T-helper 17 cell (primary cell): ENCODE measurements at places on chromosomes 3 and 15.

- DNase-seq: no peak
Measured at GRCh38 chr3:113105966-113106660, 105.2 kb upstream of the BOC start.

- DNase-seq: no peak
Measured at GRCh38 chr3:150497956-150498355, 48.3 kb downstream of the SERP1 start.

DNA sequence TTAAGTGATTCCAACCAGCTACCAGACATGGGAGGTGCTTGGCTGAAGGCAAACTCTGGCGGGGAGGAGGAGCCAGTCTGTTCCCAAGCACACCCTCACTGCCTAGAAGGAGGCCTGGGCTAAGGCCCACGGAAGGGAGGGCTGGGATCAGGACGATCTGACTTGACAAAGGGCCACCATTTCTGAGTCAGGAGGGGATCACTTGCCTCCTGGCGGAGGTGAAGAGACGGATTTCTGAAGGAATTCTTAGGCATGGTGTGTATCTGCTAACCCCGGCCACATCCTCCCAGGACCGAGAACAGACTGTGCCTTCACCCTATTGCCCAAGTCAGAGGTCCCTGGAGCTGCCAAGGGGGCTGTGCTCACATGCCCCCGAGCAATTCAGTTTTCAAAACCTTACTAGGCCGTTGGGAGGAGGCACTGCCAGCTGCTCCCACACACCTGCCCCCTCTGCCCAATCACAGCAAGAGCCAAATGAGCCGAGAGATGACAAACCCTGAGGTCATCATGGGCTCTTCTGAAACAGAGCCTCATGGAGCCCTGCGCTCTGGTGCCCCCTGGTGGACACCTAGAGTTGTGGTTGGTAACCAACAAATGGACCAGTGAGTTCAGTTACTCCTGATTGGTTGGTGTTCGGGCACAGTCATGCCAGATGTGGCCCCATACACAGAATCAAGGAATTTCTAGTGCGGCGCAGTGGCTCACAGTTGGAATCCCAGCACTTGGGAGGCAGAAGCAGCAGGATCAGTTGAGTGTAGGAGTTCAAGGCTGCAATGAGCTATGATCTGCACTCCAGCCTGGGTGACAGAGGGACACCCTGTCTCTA lies 6.5 kb upstream of the TNK2 start:
- DNase-seq: peak; percentile 93

DNA sequence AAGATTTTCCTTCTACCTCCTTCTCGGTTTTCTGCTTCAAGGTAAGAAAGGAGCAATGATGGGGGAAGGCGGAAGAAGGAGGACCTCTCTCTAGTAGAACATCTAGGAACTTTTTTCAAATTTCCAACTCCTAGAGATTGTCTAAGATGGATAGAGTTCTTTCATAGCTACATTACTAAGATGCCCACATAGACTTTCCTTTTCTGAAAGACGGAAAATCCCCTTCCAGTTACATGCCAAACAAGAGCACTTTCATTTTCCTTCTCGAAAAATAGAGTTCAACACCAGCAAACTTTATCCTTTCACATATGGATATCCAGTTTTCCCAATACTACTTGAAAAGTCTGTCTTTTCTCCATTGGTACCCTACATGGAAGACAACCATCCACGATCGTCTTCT lies 692 bp downstream of the HTR3E start:
- no peak for DNase-seq

GRCh38 chr3:123367467-123368154 lies 81.3 kb downstream of the ADCY5 start:
- no peak for DNase-seq

DNA sequence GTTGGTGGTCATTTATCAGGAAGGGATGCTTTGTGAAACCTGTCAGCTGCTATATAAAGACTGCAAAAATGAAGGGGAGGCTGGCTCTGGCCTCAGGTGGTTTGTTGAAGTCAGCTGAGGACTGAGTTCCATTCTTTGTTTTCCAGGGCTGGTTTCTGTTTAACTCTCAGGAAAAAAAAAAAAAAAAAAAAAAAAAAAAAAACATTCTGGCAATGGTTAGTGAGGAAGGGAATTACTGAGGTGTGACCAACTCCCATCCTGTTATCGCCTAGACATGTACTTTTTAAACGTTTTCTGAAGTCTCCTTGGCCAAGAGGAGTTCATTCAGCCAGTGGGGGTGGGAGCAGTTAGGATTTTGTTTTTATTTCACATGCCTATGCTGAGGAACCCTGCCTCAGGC lies 316.3 kb downstream of the OXSM start:
- no peak for DNase-seq

DNA sequence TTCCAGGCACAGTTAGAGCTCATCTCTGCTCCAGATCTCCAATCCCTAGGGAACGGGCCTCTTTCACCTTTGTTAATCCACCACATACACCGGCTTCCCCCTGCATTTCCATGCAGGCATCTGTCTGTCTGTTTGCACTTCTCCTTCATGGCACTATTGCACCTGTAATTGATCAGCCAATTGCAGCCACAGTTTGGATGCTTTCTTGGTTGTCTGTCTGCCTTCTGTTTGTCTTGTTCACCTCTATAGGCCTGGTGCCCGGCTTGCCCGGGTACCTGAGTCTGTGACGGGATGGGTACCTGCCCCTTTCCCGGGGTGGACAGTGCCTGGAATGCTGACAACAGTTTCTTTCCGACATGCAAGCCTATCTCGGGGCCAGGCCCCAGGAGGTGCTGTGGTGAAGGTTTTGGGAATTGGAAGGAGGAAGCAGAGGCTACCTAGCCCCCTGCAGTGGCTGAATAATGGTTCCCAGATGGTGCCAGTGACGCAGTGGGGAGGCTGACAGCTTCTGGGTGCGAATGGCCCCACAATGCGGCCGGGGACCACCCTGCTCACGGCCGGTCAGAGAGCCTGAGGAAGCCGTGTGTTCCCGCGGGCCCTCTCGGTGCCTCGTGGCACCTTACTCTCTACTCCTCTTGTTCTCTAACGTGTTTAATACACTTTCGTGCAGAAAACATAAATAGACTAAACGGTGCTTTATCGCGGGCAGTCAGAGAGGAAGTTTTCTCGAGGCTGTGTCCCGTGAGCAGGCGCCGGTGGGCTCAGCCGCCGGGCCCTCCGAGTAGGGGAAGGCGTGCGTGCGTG lies 31.3 kb upstream of the RAB6B start:
- no peak for DNase-seq

DNA sequence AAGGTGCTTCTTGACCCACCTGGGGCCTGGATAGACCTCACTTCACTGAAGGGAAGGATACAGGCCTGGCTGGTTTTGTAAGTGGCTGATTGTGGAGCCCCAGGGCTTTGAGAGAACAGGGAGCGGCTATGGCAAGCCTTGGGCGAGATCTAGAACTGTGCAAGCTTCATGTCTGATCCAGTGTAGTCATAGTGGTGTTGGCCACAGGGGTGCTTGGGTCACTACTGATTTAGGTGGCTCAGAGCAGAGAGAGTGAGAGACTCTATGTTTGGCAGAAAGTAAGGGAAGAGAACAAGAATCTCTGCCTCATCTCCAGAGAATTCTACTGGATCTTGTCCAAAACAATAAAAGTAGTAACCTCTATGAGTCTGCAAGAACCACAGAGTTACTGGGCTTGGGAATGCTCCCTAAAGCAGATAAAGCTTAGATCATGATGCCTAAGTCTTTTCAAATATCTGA lies 394.2 kb upstream of the EPHA3 start:
- no peak for DNase-seq

DNA sequence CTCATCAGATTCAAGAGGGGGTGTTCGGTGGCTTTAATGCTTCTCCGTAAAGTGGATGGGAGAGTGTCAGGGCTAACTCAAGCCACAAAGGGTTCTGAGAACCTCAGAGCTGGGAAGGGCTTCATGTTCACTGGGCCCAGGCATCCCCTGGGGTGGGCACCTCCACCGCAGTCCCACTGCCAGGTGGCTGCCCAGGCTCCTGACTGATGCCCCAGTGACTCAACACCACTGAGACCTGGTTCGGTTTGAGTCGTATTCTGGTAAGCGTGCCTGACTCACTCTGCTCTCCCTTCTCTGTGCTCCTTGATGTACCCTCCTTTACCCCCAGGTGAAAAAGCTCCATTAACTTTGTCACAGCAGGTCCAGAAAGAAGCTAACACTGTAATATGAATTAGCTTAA lies 304.6 kb downstream of the RPLP1 start:
- DNase-seq: no peak

- DNase-seq: no peak
Measured at GRCh38 chr3:150184426-150185071, 213.9 kb upstream of the PFN2 start.

GRCh38 chr3:71499227-71499876 lies 84.2 kb downstream of the FOXP1 start:
- no peak for DNase-seq

- DNase-seq: peak; percentile 16
Measured at GRCh38 chr3:185353823-185354614, 8.9 kb upstream of the MAP3K13 start.

DNA sequence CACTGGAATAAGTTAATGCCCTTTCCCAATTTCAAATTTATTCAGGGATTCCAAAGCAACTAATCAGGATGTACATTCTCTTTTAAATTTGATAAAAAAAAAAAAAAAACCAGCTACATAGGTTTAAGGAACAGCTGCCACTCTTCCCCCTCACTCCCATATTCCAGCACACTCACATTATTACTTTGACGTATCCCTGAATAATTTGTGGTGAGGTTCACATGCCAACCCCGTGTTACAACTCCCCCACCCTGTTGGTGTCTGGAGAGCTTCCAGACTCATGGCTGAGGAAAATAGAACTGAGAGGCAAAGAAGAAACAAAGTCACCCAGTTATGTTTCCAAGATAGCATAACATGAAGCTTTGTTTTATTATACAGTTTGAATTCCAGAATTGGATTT lies 300.5 kb upstream of the MME start:
- DNase-seq: no peak

GRCh38 chr15:99762288-99762687 lies 29.1 kb upstream of the LYSMD4 start:
- no peak for DNase-seq

- DNase-seq: no peak
Measured at GRCh38 chr3:115836944-115837343, 213.6 kb downstream of the GAP43 start.

DNA sequence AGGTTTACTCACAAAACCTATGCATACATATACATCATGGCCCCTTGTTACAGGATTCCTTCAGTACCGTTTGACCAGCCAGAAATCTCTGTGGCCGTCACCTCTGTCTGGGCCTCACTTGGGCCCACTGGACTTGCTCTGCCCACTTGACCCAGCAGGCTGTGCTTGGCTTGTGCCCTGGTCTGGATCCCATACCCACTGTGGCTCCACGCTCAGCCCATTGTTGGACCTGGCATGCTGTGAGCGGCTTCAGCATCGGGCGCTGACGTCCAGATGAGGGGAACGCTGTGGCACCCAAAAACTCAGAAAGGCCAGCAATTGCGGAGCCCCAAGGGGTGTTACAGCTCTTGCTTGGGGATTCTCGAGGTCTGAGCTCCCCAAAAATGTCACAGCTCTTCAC lies 733.6 kb downstream of the PLOD2 start:
- no peak for DNase-seq

GRCh38 chr3:45426161-45426560 lies 37.8 kb downstream of the LARS2 start:
- DNase-seq: no peak

DNA sequence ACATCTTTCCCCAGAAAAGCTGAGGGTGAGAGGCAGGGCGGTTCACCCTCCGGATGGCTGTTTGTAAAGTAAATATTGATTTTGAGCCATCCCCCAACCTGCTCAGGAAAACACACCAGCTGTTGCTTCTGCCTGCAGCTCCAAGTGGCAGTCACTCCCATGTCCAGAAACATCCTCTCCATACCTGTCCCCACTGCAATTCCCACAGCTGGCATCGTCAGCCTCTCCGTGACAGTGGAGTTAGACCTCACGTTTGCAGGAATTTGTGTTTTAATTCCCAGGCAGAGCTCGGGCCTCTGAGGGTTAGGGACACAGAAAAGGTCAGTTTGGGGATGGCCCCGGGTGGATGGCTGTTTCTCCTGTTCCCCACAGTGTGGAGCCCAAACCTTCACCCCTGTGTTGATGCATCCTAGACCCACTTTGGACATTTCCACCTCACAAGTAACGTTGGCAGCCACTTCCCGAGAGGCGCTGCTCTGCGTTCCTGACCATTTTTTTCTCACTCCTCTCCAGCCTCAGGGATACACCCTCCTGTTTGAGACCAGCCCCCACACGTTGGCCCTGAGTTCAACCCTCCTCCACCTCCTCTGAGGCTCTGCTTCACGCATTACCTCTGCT lies 11.8 kb upstream of the FAM174B start:
- no peak for DNase-seq

DNA sequence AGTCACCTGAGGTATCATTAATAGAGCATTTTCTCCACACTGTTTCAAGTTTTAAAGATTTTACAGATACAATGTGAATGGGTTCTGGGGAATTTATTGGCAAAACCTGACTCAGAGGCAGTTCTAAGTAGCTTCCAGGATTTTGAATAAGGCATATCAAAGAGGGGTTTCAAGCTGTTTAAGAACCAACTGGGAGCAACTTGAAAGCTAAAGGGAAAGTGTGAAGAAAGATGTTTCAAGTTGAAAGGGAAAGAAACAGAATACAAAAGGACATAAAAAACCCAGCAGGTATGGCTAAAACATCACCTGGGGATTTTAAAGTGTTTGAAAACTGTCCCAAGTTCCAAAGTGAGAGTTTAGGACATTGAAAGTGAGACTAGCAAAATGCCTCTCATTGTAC lies 17.8 kb upstream of the SERPINI2 start:
- DNase-seq: no peak

DNA sequence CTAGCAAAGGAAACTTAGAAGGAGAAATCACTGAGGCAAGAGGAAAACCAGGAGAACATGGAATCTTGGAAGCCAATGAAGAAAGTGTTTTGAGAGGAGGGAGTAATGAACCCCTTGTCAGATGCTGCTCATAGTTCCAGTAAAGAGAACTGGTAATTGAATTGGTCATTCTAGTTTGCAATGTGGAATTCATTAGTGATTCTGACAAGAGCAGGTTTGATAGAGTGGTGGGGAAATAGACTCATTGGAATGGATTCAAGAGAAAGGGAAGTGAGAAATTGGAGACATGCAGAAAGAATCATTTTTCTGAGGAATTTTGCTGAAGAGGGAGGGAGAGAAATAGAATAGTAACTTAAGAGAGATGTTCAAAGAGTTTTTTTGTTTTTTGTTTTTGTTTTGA lies 21.0 kb downstream of the GLCE start:
- no peak for DNase-seq

DNA sequence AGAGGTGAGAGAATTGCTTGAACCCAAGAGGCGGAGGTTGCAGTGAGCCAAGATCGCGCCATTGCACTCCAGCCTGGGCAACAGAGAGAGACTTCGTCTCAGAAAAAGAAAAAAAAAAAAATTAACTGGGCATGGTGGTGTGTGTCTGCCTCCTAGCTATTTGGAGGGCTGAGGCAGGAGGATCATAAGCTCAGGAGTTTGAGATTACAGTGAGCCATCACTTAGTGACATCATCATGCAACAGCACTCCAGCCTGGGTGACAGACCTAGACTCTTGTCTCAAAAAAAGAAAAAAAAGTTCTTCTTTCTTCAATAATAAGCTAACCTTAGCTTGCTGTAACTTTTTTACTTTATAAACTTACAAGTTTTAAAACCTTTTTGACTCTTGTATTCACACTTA lies 99.8 kb downstream of the SLMAP start:
- no peak for DNase-seq
